Stomach (tissue), 19 donors: ENCODE measurements at places on chromosomes 11 and 22.

- no peak overlapping the region for H3K4me3 ChIP-seq
- no peaks in the 10 kb centered on the region for H3K27me3 ChIP-seq
- H3K4me1 ChIP-seq, result no peaks in the 10 kb centered on the region
- no peaks in the 10 kb centered on the region for H3K36me3 ChIP-seq
Observed at GRCh38 chr11:42265072-42265471, 805.6 kb upstream of the LRRC4C start.

GRCh38 chr11:83544846-83545245 is 258.7 kb upstream of the CCDC90B start:
- no peaks in the 10 kb centered on the region for H3K27me3 ChIP-seq
- H3K36me3 ChIP-seq, result no peaks in the 10 kb centered on the region
- H3K4me1 ChIP-seq, result peaks cover 10% of the 10 kb centered on the region
- H3K27ac ChIP-seq, result no peak overlapping the region
- H3K4me3 ChIP-seq, result no peak overlapping the region

- H3K27me3 ChIP-seq, result peaks cover 10% of the 10 kb centered on the region
- peak; percentile 13 for DNase-seq
- peak within 1 kb of the TSS; percentile 1 for H3K4me3 ChIP-seq
- no peaks in the 10 kb centered on the region for H3K4me1 ChIP-seq
- no peak within 1 kb of the TSS for H3K27ac ChIP-seq
Observed at GRCh38 chr11:72216638-72217037, at the start of gene FOLR2. TSS of gene FOLR2 (plus strand) at chr11:72216794. CDS start at chr11:72218585, 1,791 bp downstream.

DNA sequence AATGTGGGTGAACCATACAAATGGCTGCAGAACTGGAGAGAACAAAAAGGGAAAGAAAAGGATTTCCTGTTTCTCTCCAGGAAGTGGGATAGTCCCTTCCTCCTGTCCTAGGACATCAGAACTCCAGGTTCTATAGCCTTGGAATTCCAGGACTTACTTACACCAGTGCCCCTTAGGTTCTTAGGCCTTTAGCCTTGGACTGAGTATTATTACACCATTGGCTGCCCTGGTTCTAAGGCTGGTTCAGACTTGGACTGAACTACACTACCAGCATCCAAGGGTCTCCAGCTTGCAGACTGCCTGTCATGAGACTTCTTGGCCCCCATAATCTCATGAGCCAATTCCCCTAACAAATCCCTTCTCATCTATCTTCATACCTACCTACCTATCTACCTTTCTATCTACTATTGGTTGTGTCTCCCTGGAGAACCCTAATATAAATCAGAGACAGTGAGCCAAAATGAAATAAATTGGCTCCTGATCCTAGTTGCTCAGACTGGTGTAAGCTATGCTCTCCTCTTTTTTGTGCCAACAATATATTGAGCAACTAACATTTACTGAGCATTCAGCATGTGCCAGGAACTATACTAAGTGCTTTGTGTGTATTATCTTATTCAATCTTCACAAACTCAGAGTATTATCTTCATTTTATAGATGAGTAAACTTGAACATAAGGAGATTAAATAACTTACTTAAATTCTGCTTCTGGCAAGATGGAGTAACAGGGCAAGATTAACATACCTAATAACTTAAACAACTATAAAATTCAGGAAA is 303.7 kb downstream of the TTC28 start:
- no peak overlapping the region for H3K27ac ChIP-seq
- H3K27me3 ChIP-seq, result no peaks in the 10 kb centered on the region
- H3K4me1 ChIP-seq, result peaks cover 6% of the 10 kb centered on the region
- no peak for DNase-seq
- no peaks in the 10 kb centered on the region for H3K36me3 ChIP-seq

GRCh38 chr22:27995801-27996528 is 76.9 kb upstream of the PITPNB start:
- H3K36me3 ChIP-seq, result peaks cover 98% of the 10 kb centered on the region
- H3K4me1 ChIP-seq, result peaks cover 6% of the 10 kb centered on the region
- DNase-seq, result no peak
- no peaks in the 10 kb centered on the region for H3K27me3 ChIP-seq

GRCh38 chr22:16969508-16970327 is 38.3 kb downstream of the GAB4 start:
- DNase-seq, result peak; percentile 13
- peaks cover 7% of the 10 kb centered on the region for H3K27me3 ChIP-seq
- no peak overlapping the region for H3K4me3 ChIP-seq
- H3K36me3 ChIP-seq, result no peaks in the 10 kb centered on the region
- no peaks in the 10 kb centered on the region for H3K4me1 ChIP-seq
- no peak overlapping the region for H3K27ac ChIP-seq
